Right atrium auricular region (tissue), 2 donors: ENCODE measurements at places on chromosomes 5 and 9. TPM values are rescaled to one million over a fixed set of nuclear protein-coding genes. Genes with fewer than 3 reads are reported as not detected.

Gene CD74
- 268 TPM for total RNA-seq

Gene RALGDS
- total RNA-seq: 26.7 TPM

GRCh38 chr5:61275841-61276240 is 56.2 kb upstream of the ZSWIM6 start:
- DNase-seq: peak; percentile 67

DNA sequence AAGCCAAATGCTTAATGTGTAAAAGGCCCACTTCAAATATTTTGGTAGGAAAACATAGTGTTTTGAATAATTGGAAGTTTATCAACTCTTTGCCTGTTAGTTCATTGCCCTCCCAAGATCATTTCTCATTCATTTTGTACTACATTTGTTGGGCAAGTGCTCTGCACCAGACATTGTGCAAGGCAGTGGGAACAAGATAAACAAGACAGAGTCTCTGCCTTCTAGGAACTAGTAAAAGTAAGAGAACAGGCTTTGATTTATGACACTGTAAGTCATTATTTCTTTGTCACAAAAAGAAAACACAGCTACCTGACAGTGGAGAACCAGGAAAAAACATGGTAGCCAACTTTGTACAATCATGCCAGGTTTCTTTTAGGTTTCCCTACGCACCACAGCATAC is 63.7 kb upstream of the PAM start:
- no peak for DNase-seq

GRCh38 chr5:757931-758697 is 26.4 kb downstream of the ZDHHC11B start:
- DNase-seq: peak; percentile 85

DNA sequence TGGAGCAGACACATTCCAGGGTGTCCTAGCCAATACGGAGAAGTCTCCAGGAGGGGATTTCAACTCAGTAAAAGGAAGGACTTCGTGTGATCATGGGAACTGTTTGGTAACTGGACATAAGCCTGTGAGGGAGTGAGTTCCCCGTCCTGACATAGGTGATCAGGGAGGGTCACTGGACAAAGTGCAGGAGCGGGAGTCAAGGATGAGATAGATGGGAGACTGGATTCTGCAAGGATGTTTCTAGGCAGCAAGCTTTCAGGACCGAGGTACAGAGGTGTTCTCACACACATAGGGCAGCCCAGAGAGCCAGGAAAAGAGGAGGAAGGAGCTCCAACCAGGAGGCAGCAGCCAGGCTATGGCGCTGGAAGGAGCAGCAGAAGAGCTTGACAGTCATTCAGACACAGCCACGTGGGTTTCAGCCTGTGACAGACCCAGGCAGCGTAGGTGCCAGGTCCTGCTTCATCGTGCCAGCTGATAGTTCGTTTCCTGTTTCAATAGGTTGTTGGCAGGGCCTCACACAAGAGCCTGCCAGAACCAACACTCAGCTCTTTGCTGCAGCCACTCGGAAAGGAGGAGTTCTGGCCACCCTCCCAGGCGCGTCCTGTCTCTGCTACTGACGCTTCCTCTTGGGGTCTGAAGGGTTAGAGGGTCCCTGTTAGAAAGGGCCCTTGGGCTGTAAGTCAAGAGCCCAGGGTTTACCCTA is 84.1 kb downstream of the AMBP start:
- DNase-seq: peak; percentile 94
